AG04450 (cell line): ENCODE measurements at places on chromosomes 1 and 21.
A peak's percentile ranks its signal among the peaks of the same experiment; 100 is the strongest.

GRCh38 chr1:30109853-30110252, 613.5 kb downstream of the MATN1 start:
- peak; percentile 33 for DNase-seq

DNA sequence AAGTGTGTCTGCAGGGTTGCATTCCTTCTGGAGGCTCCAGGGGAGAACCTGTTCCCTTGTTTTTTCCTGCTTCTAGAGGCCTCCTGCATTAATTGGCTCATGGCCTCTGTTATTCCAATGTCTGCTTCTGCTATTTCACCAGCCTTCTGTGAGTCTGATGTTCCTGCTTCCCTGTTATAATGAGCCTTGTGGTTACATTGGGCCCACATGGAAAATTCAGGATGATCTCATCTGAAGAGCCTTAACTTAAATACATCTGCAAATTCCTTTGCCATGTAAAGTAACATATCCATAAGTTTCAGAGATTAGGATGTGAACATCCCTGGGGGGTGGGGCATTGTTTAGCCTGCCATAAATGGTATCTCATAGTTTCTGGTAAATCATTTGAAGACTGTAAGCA, 181.1 kb downstream of the RWDD3 start:
- no peak for DNase-seq

DNA sequence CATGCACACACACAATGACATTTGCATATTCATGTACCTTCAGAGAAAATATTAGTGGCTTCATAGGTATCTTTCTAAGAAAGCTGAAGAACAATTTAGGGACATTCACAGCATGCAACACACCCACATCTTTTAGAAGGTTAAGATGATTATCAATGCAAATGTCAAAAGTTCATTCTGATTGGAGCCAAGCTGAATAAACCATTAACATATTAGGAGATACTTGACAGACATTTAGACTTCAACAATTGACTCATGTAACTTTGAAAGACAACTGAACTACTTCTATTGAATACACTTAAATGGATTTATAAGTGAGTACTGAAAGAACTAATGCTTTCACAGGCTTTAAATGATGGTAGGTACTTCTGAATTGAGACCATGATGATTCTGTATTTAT, 111.1 kb downstream of the LHX8 start:
- no peak for DNase-seq

DNA sequence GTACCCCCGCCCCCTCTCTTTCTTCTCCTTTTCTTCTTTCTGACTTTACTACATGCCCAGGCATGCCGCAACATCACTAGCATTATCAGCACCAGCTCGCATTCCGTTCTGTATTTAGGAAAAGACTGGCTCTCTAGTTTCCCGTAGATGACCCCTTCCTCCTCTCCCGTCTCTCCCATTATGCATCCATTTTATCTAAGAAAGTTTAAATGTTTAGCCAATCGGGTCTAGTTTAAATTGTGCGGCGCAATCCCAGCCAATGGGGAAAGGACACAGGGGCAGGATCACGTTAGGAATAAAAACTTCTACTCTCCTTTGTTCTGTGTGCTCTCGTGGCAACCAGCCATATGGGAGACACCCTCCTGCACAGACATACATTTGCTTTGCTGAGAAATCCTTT, 2.3 kb upstream of the KRTAP10-7 start:
- DNase-seq: no peak

DNA sequence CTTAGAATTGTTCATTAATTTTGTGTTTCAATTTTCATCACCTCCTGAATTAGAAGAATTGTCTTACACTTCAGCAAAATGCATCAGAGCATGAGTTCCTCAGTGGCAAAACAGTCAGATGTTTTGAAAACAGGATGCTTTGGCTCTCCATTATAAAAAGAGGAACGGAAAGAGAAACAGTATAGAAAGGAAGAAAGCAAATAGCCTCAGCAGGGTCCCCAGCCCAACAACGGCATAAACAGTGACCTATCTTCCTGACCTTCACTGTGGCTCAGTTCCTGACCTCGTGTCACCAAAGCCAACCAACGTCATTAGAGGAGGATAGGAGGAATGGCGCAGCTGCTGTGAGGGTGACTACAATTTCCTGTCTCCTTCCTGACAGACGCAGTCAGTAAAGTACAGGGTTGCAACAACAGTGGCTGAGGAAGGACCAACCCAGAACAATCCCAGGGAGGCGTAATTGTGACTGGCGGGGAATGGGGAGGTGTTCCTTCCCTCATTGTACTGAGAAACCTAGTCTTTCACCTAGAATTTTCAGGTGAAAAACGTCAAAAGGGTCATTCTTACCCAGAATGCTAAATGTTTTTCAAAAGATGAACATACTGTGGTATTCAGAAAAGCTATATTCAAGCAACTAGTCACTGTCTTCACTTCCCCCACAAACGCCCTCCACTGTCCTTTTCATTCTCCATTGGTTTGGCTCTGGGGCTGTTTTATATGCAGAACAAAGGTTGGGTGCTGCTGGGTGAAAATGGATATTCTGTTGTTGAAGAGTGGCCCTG, 197.9 kb upstream of the SGIP1 start:
- DNase-seq: no peak

DNA sequence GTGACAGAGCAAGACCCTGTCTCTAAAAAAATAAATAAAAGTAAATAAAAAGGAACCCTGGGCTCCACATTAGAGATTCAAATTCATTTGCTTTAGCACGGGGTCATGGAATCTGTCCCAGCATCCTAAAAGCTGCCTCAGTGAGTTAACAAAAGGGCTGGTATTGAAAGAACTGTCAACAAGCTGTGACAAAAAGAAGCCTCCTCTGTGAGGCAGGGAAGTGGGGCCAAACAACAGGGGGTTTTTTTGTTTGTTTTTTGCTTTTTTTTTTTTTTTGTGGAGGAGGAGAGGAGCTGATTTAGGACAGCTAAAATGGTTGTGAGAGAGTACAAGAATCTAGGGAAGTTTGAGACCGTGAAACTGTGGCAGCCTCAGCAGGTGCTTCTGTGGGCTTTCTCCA, 115.7 kb downstream of the LIPI start:
- no peak for DNase-seq

- peak; percentile 65 for DNase-seq
Observed at GRCh38 chr1:114320586-114320985, 166.9 kb upstream of the SYT6 start.
